CD8-positive, alpha-beta memory T cell (primary cell): ENCODE measurements at places on chromosomes 3 and 15. TPM values are rescaled to one million over a fixed set of nuclear protein-coding genes. Genes with fewer than 3 reads are reported as not detected.

GRCh38 chr3:84893211-84893610, 65.6 kb upstream of the CADM2 start:
- H3K27ac ChIP-seq: no peak overlapping the region
- DNase-seq: no peak
- no peaks in the 10 kb centered on the region for H3K4me1 ChIP-seq
- H3K36me3 ChIP-seq: no peaks in the 10 kb centered on the region
- no peaks in the 10 kb centered on the region for H3K27me3 ChIP-seq

GRCh38 chr3:134993011-134993410, 198.0 kb downstream of the EPHB1 start:
- H3K36me3 ChIP-seq: no peaks in the 10 kb centered on the region
- H3K4me1 ChIP-seq: no peaks in the 10 kb centered on the region
- H3K27me3 ChIP-seq: no peaks in the 10 kb centered on the region
- DNase-seq: no peak
- H3K27ac ChIP-seq: no peak overlapping the region

DNA sequence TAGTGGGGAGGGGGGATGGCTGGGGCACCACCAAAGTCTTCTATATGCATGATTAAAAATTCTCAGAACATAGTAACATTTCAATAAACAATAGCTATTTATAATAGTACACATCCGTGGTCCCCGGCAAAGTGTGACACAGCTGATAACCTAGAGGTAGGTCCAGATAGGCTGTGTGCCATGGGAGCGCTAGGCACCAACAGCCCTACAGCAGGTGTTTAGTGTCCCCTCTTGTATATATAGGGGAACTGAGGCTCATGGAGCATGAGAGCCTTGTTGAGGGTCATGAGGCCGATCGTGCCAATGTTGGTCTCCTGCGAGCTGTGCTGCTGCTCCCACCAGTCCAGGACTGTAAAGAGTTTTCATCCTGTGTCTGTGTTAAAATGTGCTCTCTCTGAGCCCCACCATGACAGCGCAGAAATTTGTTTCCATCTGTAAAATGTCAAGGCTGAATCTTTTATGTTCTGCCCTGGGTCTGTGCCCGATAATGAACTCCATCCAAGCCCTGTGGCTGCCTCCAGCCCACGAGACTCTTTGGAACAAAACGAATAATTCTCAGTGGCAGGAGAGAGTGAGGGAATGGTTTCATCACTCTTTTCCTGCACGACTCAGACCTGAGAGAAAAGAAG, 14.5 kb downstream of the TMEM158 start:
- H3K36me3 ChIP-seq: no peaks in the 10 kb centered on the region
- no peak for DNase-seq

GRCh38 chr3:103181160-103181559, 746.3 kb downstream of the ZPLD1 start:
- no peaks in the 10 kb centered on the region for H3K4me1 ChIP-seq
- H3K27me3 ChIP-seq: no peaks in the 10 kb centered on the region
- no peak overlapping the region for H3K27ac ChIP-seq
- H3K4me3 ChIP-seq: no peak overlapping the region
- no peaks in the 10 kb centered on the region for H3K36me3 ChIP-seq

GRCh38 chr3:18499301-18499700, 74.2 kb upstream of the SATB1 start:
- peak; percentile 20 for DNase-seq
- no peaks in the 10 kb centered on the region for H3K27me3 ChIP-seq
- H3K36me3 ChIP-seq: no peaks in the 10 kb centered on the region
- H3K27ac ChIP-seq: no peak overlapping the region
- H3K4me3 ChIP-seq: no peak overlapping the region
- peaks cover 20% of the 10 kb centered on the region for H3K4me1 ChIP-seq

LRRC49 gene
- 0.46 TPM for total RNA-seq

GRCh38 chr3:58620421-58620820, 43.2 kb upstream of the FAM107A start:
- no peaks in the 10 kb centered on the region for H3K27me3 ChIP-seq
- no peak for DNase-seq
- H3K27ac ChIP-seq: no peak overlapping the region
- no peaks in the 10 kb centered on the region for H3K36me3 ChIP-seq

DNA sequence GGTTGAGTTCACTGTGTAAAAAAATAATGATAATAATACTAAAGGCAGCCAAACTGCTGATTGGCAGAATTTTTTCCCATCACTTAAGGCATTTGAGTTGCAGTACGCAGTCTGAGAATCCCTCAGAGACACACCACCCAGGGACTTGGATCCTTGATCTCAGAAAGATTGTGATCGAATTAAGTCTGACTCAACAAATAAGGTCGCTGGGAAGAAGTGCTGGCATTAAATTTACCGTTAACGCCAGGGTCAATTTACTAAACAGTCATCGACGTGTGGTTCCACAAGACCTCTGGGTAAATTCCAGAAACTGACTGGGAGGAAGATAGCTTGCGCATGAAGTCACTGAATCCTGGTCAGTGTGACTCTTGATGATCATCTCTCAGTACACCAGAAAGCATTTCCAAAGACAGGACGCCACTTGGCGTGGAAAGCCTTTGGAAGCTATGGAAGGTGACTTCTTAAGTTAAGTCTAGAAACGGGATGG, 48.3 kb upstream of the CGNL1 start:
- no peaks in the 10 kb centered on the region for H3K4me1 ChIP-seq
- no peak overlapping the region for H3K27ac ChIP-seq
- no peaks in the 10 kb centered on the region for H3K27me3 ChIP-seq
- no peak for DNase-seq
- no peaks in the 10 kb centered on the region for H3K36me3 ChIP-seq

- H3K27ac ChIP-seq: no peak overlapping the region
- DNase-seq: no peak
- no peaks in the 10 kb centered on the region for H3K27me3 ChIP-seq
- no peaks in the 10 kb centered on the region for H3K4me1 ChIP-seq
- no peak overlapping the region for H3K4me3 ChIP-seq
- H3K36me3 ChIP-seq: no peaks in the 10 kb centered on the region
These were observed 169.0 kb downstream of the PGPEP1L start for GRCh38 chr15:98838387-98839259.

- no peaks in the 10 kb centered on the region for H3K4me1 ChIP-seq
- no peak overlapping the region for H3K27ac ChIP-seq
- DNase-seq: no peak
- H3K36me3 ChIP-seq: no peaks in the 10 kb centered on the region
- H3K27me3 ChIP-seq: no peaks in the 10 kb centered on the region
These were observed 114.5 kb downstream of the EPHA3 start for GRCh38 chr3:89221924-89222323.

C3orf85 gene
- not detected for total RNA-seq

GRCh38 chr3:54793171-54793570, 134.7 kb downstream of the LRTM1 start:
- H3K4me1 ChIP-seq: no peaks in the 10 kb centered on the region
- H3K27ac ChIP-seq: no peak overlapping the region
- DNase-seq: no peak
- no peaks in the 10 kb centered on the region for H3K36me3 ChIP-seq

GRCh38 chr15:80999623-81000036, 1.1 kb upstream of the TLNRD1 start:
- H3K4me3 ChIP-seq: peak overlapping the region; percentile 96
- no peaks in the 10 kb centered on the region for H3K27me3 ChIP-seq
- peaks cover 11% of the 10 kb centered on the region for H3K36me3 ChIP-seq
- H3K4me1 ChIP-seq: peaks cover 46% of the 10 kb centered on the region

GRCh38 chr3:188822004-188822403, 349.8 kb upstream of the TPRG1 start:
- no peaks in the 10 kb centered on the region for H3K36me3 ChIP-seq
- H3K27ac ChIP-seq: no peak overlapping the region
- no peak for DNase-seq
- H3K4me3 ChIP-seq: no peak overlapping the region

DNA sequence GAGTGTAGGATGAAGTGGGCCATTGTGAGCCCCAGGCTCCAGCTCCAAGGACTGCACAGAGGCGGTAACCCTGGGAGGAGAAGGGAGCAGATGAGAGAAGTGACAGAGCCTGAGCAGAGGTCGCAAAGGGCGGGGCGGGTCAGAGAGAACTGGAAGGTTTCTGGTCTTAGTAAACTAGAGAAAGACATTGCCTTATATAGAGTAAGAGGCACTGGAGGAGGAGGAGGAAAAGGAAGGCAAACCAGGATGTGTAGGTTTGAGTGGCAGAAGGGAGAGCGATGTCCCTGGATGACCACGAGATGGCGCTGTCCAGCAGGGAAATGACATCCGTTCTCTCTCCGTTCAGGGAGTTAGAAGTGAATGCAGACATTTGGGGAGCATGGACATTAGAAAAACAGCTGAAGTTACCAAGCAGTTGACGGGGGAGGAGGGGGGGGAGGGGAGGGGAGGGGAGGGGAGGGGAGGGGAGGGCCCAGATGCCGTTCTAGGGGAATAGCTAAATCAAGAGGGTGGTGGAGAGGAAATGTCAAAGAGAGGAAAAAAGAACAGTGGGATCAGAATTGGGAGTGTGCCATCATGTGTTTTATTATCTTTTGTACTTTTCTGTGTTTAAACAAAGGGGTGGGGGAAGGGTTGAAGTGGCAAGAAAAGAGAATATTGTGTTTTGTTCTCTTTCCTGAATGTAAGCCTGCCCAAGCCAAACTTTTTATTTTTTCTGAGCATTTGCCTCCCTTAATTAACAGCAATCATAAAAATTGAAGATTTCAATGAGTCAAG, 48.8 kb downstream of the STARD5 start:
- no peaks in the 10 kb centered on the region for H3K27me3 ChIP-seq
- no peak overlapping the region for H3K27ac ChIP-seq

DUOX1 gene
- not detected for total RNA-seq

RNF13 gene
- 33.6 TPM for total RNA-seq

ST3GAL6 gene
- 0.20 TPM for total RNA-seq

DNA sequence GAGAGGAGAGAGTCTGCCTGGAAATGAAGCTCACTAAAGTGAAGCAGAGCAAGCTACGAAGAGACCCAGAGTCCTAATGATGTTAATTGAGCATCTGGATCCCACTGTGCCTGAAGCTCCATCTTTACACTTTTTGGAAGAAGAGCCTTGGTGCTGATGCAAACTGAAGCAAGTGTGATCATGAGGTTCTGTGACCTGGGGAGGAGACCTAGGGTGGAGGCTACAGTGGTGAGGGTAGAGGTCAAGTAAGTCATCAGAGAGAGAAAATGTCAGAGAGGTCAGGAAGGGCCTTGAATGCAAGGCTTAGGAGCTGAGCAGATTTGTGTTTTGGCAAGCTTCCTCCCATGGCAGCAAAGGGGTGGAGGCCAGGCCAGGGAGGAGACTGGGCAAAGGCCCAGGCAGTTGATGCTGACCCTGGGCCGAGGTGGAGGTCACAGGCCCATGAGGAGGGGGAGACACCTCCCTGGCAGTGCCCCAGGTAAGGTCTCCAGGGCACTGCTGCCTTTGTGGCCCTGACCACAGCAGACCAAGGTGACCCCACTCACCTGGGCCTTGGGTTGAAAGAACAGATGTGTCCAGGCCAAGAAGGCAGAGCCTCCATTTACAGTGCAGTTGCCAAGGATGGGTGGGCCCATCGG, 1.6 kb downstream of the GRIP2 start:
- H3K27ac ChIP-seq: no peak overlapping the region
- H3K4me3 ChIP-seq: no peak overlapping the region
- H3K36me3 ChIP-seq: no peaks in the 10 kb centered on the region
- no peak for DNase-seq

- H3K27me3 ChIP-seq: no peaks in the 10 kb centered on the region
- DNase-seq: no peak
- H3K4me1 ChIP-seq: no peaks in the 10 kb centered on the region
- no peaks in the 10 kb centered on the region for H3K36me3 ChIP-seq
These were observed 123.7 kb upstream of the CLSTN2 start for GRCh38 chr3:139811331-139811730.

- peak overlapping the region; percentile 98 for H3K4me3 ChIP-seq
- peak overlapping the region; percentile 93 for H3K27ac ChIP-seq
- H3K4me1 ChIP-seq: peaks cover 27% of the 10 kb centered on the region
- no peak for DNase-seq
- H3K36me3 ChIP-seq: no peaks in the 10 kb centered on the region
- no peaks in the 10 kb centered on the region for H3K27me3 ChIP-seq
These were observed 654 bp upstream of the C3orf38 start for GRCh38 chr3:88149101-88149508.

- no peak for DNase-seq
- no peak overlapping the region for H3K27ac ChIP-seq
These were observed 102.5 kb downstream of the ZMAT3 start for GRCh38 chr3:178969004-178969700.
